ENCODE measurements at places on chromosomes 5 and 9.

DNA sequence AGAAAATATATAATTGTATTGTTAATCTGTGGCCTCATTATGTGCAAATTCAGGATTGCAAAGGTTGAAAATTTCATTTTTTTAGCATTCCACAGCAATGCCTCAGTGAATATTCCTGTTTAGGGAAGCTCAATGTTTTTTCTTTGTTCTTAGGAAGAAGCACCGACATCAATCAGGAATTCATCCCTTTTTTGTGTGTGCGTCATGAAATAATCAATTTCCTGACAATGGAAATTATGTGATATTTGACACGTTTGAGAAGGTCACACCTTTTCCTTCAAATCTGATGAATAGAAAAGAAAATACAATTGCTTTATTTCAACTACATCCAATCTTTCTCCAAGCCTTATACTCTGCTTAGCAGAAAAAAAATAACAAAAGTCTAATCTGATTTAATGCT, 662.8 kb upstream of the FTMT start:
- DNase-seq: no peak

DNA sequence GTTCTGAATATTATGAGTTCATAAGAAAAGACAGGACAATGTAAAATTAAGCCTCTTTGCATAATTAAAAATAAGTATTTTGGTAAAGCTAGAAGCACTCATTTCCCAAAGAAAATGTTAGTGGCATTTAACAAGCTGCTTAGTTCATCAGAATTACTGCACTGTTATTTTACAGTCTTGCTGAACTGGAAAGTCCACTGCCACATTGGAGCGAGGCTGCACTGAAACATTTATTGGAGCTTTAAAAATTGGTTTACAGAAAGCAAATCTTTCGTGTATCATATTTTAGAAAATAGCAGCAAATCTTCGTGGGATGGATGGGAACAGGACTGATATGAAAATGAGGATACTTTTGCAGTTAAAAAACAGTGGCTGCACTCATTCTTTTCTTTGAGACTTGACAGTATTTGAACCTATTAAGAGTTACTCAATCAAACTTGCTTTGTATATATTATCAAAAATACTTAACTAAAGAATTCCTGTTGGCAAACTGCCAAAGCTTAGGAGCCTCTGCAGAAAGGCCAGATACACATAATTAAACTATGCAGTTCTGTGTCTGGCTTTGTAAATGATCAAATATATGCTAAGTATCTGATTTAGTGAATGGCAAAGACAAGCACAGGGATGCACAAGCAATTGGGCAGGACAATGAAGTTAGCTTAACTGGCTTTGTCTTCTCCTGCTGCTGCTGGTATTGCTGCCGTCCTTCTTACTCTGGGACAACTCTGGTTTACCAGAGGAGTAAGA, 16.5 kb upstream of the FBXL7 start:
- DNase-seq: no peak

DNA sequence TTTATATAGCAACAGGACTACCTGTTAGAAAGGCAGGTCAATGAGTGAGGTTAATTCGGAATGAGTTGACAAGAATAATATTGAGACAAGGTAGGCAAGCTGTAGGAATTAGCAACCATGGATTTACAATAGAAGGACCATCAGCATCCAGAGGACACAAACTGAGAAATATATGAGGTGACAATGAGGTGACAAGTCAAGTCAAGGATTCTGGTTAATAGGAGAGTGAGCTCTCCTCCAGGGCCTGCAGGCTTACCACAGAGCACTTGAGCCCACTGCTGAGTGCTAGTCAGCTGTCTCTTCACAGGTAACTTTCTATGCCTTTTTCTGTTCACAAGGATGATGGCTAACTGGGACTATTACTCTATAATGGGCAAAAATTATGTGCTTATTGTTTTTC, 227.2 kb downstream of the MRPS30 start:
- DNase-seq: no peak

DNA sequence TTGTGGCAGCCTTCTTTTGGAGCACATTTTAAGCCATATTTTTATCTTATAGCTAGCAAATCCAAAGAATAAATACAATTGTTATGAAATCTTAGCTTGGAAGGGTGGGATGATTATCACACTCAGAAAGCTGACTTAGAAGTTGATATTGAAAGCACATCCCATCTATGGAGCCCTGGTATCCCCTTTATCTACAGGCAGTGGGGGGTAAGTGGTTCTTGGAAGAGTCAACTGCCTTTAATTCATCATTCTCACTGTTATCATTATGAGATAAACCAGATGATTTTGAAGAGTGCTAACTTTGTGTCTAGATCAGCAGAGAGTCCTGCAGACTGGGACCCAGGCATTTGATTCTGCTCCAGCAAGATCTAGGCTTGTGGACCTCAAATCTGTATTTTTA, 3.0 kb downstream of the LCP2 start:
- no peak for DNase-seq

GRCh38 chr5:99355881-99356280, 427.1 kb upstream of the CHD1 start:
- no peak for DNase-seq

DNA sequence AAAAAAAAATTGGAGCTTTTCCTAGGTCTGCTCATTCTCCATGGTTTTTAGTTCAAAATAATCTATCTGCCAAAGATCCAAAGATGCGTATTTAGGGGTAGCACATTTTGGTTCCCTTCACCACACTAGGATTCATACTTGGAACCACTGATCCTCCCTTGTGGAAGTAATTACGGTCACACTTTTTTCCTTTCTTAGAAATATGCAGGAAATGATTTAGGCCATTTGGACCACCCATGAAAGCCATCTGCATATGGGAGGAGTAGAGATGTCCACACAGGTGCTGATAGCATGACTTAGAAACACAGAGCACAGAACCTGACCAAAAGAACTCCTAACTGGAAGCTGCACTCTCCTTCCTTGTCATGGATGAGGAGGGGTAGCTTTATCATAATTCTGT, 105.9 kb upstream of the RAI14 start:
- DNase-seq: no peak
